ENCODE measurements at places on chromosomes 1 and 21.
A peak's percentile ranks its signal among the peaks of the same experiment; 100 is the strongest.

GRCh38 chr1:64691626-64692025 is 53.2 kb upstream of the RAVER2 start:
- DNase-seq = no peak

DNA sequence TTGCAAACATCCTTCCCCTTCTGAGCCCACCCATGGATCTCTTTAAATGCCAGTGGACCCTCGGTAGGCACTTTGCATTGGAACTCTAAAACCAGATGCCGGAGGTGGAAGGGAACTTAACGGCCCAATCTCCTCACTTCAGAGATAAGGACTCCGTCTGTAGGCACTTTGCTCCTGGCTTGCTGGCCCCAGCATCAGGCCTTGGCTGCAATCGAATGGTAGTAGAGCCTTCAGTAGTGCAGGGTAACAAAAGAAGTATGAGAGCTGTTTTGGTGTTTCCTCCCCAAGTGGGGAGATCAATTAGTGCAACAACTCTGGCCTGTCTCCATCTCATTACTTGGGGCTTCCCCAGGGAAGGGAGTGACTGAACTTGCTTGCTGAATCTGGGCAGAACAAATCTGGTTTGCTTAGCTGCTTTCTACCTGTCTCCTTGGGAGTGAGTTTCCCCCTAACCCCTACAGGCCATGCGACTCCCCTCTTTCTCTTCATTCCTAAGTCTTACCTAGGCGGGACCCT is 70.8 kb downstream of the TENT5C start:
- no peak for DNase-seq

DNA sequence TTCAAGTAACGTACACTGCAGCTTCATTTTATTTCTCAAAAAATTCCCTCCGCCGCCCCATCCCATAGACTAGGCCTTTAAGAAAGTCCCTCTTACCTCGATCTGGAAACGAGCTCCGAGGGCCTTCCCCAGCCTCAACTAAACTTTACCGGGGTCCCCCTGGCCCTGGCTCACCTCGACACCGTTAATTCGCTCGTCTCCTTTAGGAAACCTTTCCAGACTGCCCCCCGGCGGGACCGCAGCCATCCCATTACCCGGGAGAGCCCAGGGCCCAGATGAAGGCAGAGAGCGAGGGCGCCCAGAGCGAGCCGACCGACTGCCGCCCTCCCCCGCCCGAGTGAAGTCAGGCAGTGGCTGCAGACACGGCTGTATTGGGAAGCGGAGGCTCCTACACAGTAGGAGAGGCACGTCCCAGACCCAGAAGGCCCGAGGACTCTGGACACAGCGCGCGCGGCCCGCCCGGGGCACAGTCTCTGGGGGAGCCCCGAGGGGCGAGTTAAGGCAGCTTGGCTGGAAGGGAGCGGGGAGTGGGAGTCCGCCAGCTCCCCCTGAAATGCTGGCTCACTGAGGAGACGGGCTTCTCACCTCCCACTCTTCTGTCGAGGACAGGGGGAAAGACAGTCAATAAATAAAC is 14.6 kb downstream of the SEMA6C start:
- DNase-seq = no peak

- peak; percentile 26 for DNase-seq
Observed at GRCh38 chr1:79568411-79568810, 561.9 kb upstream of the ADGRL4 start.

DNA sequence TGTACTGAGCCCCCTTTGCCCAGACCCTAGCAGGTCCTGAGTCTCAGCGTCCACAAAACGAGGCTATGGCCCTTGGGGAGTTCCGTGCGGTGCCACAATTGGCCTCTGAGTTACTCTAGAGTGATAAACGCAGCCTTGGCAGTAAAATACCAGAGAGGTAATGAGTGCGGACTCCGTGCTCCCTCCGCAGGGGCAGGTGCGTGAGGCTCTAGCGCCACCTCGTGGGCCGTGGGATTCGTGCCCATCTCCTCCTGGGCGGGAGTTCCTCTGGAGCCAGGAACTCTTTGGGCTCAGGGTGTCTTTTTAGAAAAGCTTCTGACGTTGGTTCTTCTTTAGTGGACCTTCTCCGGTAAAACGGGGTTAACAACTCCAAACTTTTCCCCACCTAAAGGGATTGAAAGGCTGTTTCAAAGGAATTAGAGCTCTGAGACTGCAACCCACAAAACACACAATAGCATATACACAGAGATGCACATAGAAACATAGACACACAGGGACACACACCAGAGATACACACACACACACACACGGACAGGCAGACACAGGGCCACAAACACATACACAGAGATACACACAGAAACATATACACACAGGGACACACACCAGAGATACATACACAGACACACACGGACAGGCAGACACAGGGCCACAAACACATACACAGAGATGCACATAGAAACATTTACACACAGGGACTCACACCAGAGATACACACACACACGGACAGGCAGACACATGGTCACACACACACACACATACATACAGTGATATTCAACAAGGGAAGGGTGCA is 99.4 kb downstream of the KCNJ15 start:
- DNase-seq = peak; percentile 42

GRCh38 chr1:39204441-39205081 is at the start of gene MACF1:
Gene MACF1 (plus strand): TSS chr1:39204695. CDS start chr1:39205023, 328 bp downstream.
- peak; percentile 69 for DNase-seq

DNA sequence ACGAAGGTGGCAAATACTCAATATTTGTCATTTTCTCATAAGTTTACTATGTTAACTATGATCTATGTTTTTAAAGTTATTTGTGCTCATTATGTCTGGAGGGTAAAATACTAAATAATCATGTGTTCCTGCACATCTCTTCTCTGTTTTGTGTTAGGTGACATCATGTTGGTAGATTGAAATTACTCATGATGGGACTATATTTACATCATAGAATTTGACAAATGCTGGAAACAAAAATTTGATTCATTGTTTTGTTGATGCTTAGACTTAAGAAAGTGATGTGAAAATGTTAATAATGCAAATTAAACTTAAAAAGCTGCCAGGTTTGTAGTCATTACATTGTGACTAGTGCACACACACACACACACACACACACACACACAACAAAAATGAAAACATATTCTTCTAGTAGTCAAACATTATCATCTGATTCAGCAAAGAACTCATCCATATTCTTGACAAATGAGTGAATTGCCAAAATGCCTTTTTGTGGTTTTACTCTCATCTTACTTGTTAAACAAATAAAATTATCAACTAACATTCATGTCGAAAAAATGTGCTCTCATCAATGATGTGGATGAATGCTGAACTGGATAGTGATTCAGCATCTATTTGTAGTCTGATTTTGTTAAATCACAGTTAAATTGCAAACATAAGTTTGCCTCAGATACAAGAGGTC is 870.7 kb downstream of the BRINP3 start:
- DNase-seq = peak; percentile 90

- DNase-seq = no peak
Observed at GRCh38 chr1:978069-978834, 3.6 kb downstream of the PERM1 start.

GRCh38 chr1:173293756-173294155 is 86.6 kb upstream of the TNFSF4 start:
- DNase-seq = no peak

- peak; percentile 93 for DNase-seq
Observed at GRCh38 chr1:170290991-170291390, 145.2 kb downstream of the NTMT2 start.

GRCh38 chr1:214440219-214440965 is 111.0 kb downstream of the PTPN14 start:
- no peak for DNase-seq

DNA sequence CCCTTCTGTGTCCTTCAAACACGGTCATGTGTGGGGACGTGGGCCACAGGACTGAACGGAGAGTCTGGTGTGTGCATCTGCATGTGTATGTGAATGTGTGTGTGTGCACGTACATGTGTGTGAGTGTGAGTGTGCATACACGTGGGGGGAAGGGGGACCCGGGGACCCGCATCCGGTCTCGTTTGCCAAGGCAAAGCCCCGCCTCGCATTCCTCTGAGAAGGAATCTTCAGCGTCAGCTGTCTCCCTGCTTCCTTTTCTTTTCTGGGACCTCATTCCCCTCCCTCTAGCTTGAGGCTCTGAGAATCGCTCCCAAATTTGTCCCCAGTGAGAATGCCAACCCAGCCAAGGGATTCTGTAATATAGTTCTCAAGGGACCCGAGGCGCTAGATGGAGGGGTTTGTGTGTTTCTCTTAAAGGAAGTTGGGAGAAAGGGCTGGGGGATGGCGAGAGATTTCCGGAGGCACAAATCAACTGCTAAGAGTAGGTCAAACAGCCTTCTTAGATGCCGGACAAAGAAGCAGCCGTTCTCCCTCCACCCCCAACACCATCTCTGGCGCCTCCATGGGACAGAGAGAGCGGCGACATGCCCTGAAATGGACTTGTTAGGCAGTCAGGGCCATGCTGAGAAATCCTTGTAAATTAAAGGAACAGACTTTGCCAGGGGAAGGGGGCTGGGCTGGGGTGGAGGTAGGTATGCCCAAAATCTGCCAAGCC is 6.6 kb downstream of the IFFO2 start:
- peak; percentile 63 for DNase-seq

Measured in fibroblast of skin of left biceps (primary cell).